ENCODE measurements at places on chromosomes 7 and 10.
A peak's percentile ranks its signal among the peaks of the same experiment; 100 is the strongest.

GRCh38 chr7:69684369-69685292, 86.4 kb downstream of the AUTS2 start:
- no peak for DNase-seq

DNA sequence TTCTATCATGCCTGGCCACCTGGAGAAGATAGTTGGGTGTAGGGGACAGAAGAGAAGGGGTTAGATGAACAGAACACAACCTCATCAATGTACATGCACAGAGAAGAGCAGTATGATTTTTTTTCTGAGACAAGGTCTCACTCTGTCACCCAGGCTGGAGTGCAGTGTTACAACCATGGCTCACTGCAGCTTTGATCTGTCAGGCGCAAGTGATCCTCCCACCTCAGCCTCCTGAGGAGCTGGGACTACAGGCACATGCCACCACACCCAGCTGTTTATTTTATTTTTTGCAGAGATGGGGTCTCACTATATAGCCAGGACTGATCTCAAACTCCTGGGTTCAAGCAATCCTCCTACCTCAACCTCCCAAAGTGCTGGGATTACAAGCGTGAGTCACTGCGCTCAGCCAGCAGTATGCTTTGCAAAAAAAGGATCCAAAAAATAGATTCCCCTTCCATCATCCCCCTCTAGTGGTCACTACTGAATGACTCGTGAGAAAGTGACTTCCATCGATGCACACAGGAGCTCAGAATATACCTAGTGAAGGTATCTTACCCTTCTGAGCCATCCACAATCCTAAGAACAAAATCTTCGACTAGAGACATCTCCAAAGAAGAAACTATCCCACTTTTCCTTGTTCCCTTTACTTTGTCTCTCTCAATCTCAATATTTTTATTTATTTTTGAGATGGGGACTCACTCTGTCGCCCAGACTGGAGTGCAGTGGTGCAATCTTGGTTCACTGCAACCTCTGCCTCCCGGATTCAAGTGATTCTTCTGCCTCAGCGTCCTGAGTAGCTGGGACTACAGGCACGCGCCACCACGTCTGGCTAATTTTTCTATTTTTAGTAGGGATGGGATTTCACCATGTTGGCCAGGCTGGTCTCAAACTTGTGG, 21.0 kb downstream of the ZCWPW1 start:
- peak; percentile 23 for DNase-seq

- no peak for DNase-seq
These were observed 228.2 kb downstream of the STK31 start for GRCh38 chr7:23938215-23938614.

DNA sequence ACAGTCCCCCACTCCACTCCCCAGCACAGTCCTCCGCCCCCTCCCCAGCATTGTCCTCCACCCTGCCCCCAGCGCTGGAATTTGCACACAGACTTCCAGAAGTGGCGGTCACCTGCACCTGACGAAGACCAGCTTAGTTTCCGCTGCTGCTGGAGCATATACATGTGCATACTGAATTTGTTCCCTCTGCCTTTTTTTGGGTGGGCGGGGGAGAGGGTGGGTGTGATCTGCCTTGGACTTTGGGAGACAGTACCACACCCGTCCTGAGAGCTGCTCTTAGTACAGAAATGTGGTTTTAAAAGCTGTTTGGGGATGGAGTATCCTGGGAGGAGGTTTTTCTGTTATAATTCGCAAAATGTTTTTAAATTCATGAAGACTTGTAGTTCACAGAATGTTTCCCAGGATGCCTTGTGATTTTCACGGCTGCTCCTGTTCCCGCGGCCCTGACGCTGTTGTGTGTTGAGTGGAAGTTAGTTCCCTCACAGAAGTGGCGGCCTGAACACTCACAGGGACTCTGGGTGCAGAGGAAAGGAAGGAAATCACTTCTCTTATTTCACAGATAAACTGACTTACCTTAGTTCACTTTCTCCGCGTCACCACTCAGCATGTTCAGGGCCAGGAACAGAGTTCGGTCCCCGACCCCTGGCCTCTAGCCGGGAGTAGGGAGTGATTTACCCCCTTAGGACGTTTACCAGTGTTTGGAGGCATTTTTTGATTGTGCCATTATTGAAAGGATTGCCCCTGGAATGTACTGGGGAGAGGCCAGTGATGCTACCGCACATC, 18.6 kb downstream of the PFKP start:
- DNase-seq: no peak

- no peak for DNase-seq
These were observed 136.7 kb upstream of the ZNF746 start for GRCh38 chr7:149633976-149634945.

DNA sequence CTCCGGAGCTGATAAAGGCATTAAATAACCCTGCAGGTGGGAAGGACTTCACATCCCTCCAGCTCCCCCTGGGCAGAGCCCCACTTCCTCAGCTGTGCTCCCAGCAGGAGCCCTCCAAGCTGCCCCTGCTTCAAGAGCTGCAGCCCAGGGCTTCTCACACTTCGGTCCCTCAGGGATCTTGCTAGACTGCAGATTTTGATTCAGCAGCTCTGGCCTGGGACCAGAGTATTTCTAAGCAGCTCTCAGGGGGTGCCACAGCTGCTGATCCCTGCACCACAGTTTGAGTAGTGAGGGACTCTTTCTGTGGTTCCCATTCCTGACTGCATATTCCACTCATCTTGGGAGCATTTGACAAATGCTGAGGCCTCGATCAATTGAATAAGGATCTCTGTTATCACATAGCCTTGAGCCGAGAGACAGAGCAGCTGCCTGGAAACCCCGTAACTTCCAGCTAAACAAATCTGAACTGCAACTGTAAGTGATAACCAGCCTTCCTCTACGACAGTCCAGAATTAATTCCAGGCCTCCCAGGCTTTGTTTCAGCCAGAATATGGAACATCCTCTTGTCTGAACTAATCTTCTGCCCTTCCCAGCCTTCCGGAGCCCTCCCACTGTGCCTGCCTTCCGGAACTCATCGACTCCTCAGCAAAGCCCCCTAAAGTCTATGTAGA, 161.4 kb downstream of the CCDC3 start:
- no peak for DNase-seq

- no peak for DNase-seq
These were observed 15.2 kb upstream of the PARD3 start for GRCh38 chr10:34830217-34830822.

DNA sequence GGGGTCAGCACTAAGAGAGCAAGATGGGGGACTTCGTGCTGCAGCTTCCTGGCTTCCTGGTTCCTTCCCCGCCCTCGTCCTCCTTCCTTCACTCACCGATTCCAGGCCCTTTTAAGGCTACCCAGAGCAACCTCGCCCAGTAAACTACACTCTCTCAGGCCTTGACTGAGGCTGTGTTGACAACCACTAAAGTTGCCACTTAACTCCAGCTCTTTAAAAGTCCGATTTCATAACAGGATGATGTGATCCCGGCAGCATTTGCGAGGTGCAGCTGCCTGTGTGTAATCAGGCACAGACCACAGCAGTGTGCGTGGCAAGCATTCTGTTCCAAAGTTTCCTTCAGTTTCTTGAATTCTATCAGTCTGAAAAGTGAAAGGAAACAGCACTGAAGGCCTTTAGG, 110.6 kb downstream of the RAB11FIP2 start:
- no peak for DNase-seq

DNA sequence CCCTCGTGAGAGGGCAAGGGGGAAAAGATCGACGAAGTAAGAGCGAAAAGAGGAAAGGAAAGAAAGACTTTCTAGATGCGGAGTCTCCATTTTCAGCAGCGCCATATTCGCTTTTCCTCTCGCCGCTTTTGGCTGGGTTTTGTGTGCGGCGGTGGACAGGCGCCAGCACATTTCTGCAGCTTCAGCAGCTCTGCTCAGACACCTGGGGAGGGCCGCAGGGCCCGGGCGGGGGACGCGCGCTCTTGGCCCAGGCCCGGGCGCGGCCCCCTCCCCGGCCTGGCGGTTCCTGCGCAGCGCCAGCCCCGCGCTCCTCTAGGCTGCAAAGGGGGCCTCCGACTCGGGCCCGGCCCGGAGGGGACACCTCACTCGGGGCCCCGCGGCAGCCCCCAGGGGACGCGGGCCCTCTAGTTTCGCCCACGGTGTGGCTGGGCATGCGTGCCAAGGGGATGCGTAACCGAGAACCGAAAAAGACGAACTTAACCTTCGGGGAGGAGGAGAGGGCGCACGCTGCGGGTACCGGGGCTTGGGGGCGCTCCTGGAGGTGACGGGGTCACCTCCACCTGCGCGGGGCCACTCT, 34.5 kb upstream of the EBLN1 start:
- no peak for DNase-seq

DNA sequence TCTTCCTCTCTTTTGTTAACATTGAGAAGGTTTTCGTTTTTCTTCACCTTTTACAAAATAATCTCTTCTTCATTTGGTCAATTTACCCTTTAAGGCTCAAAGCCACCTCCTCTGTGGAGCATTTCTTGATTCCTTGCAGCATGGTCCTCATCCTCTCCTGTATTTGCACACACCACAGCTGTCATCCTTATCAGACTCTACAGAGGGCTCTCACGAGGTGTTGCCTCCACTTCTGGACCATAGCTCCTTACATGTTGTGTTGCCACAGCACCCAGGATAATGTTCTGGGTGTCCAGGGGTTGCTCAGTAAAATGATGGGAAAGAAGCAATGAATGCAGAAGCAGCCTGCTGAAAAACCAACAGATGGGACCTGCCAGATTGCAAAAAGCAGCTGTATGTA, 192.8 kb downstream of the SH2D4B start:
- DNase-seq: no peak

DNA sequence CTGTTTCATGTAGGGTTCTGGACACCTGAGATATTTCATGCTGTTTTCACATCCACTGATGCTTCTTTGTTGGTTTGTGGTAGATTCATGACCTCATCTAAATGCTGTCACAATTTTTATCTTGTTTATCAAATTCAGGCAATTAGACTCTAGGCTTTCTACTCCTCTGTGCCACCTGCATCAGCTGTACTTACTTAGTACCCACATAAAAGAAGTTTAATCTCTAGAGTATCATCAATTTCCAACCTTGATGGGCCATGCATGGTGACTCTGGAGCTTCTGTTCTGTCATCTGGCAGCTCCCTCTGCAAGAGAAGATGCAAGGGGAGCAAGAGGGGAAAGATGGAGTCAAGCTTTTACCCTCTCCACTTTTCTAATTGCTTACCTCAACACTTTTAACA, 195.9 kb upstream of the VWC2 start:
- no peak for DNase-seq

- peak; percentile 52 for DNase-seq
These were observed 279.1 kb downstream of the CCSER2 start for GRCh38 chr10:84607523-84607922.

DNA sequence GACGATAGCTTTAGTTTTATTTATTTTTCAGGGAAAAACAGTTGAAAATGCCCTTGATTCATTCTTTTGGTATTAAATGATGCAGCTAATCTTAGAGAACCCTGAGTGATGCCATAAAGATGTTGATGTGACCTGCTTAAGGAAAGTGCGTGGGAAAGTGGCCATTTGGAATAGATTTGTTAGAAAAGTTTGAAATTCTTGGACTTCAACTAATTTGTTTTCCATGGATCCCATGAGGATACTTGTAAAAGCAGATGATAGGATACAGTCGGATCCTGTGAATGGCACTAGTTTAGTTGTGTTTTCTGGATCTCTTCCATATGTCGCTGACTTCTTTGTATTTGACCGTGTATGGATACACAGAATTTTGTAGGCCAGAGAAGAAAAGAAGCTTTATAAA, 69.0 kb downstream of the SEPTIN7 start:
- DNase-seq: no peak

GRCh38 chr10:60942134-60942787, 1.7 kb downstream of the RHOBTB1 start:
- DNase-seq: no peak

DNA sequence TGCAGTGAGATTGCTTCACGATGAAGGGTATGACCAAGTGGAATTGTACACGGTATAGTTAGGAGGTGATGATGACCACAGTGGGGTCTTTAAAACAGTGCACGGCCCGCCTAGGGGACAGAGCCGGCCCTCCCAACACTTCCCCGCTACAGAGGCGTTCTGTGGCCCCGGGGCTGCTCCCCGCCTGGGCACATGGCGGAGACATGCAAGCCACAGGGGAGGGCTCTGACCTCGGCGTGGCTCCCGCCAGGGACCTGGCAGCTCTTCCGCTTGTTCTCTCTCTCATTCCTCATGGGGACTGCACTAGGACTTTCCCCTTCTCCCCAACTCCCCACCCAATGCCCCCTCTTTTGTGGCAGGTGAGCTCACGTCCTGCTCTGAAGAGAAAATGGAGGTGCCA, 393.8 kb downstream of the DNAJB6 start:
- DNase-seq: no peak

DNA sequence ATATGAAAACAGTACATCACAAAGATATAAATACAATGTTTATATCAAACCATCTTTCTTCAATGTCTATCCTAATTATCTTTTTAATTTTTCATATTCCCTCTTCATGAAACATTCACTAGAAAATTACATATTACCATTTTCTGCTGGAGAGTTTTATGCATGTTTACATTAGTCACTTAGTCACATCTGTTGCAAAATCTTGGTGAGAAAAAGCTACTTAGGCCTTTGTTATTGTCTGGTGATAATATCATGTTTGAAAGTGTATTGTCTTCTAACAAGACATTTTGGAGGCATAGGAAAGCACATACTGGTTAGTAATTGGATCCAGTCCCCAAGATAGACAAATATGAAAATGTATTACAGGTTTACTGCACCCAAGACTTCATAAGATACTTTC, 163.6 kb downstream of the GNAI1 start:
- DNase-seq: no peak

GRCh38 chr7:122791959-122792545, 89.3 kb upstream of the RNF148 start:
- no peak for DNase-seq

DNA sequence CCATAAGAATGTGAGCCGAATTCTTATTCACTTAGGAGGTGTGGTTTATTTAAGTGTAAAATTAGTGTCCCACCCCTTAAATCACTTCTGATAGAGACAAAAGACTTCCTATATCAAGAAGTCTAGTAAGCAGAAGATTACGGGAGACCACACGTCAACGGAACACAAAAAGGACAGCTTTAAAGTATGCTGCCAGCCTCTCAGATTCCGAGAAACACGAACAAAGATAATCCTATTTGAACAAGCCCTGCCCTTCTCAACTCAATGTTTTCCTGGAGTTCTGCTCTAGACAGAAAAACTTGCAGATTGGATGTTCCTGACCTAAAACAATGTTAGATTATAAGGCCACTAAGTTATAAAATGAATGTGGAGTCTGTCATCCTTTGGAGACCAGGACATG, 4.9 kb upstream of the MCU start:
- no peak for DNase-seq

DNA sequence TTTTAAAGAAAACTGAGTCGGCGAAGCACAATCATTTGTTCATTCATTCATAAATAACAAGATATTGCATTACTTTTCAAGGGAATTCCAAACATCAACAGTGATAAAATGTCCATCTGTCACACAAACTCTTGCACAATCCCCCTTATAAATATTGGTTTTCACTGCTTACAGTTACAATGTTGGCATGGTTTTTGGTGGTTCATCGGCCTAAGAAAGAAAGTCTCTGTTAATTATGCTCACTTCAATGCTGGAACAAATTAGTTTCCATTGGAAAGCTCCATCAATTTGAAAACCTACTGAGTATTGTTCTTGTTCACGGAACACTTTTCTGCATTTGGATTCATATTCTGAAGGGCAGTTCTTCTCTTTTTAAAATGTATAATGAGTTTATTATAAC, 188.5 kb downstream of the JAZF1 start:
- no peak for DNase-seq
